Sciatic nerve (tissue), 2 donors: ENCODE measurements at places on chromosomes 7 and 10.

GRCh38 chr10:96596422-96597407 is 9.9 kb upstream of the TM9SF3 start:
- DNase-seq, result no peak

- DNase-seq, result no peak
Observed at GRCh38 chr7:19026888-19027287, 90.5 kb downstream of the TWIST1 start.

DNA sequence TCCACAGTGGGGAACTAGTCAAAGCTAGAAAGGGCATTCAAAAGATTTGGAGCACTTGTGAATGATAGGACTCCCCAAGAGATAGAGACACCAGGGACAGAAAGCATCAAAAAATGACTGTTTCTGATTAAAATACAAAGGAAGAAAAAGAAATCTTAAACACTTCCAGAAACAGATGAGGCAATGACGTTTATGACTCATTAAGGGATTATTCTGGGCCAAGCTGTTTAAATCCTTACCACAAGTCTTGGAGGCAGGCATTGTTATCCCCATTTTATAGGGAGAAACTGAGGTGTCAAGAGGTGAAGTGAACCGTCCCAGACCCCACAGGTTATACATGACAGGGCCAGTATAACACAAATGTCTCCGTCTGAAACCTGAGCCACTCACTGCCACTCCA is 68.3 kb upstream of the AMPH start:
- no peak for DNase-seq

DNA sequence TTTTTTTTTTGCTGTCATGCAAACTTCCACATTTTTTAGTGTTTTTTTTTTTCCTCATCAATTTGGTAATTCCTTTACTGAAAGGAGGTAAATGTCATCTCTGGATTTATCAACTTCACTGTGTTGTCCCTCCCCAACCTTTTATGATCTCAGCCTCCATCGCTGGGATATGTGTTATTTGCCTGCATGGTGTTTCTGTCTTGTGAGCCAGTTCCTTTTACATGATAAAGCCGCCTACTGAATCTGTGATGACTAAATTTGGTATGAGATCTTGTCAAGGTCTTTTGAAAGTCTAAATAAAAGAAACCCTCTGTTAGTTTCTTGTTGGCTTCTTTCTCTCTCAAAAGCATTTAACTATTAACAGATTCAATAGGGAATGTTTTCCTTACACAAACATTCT is 39.3 kb downstream of the TAS2R41 start:
- DNase-seq, result no peak

DNA sequence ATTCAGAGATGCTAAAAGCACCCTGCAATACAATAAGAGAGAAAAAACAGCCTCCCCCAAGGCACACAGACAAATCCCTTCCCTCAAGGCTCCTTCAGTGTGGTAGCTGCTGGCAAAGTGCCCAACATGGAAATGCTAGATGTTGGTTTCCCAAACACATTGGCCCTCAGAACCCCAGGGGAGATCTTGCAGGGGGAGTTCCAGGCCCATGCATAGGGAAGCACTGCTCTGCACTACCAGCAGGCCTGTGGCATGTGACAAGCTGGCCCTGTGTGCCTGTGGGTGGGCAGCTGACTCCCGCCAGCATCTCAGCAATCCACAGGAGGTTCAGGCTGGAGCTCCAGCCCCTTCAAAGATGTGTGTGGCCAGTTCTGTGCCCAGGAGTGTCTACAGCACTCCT is 16.8 kb upstream of the CSGALNACT2 start:
- no peak for DNase-seq

- DNase-seq, result no peak
Observed at GRCh38 chr10:102634686-102635085, 9.6 kb upstream of the TRIM8 start.

GRCh38 chr10:29543715-29544114 is 91.1 kb downstream of the SVIL start:
- no peak for DNase-seq

DNA sequence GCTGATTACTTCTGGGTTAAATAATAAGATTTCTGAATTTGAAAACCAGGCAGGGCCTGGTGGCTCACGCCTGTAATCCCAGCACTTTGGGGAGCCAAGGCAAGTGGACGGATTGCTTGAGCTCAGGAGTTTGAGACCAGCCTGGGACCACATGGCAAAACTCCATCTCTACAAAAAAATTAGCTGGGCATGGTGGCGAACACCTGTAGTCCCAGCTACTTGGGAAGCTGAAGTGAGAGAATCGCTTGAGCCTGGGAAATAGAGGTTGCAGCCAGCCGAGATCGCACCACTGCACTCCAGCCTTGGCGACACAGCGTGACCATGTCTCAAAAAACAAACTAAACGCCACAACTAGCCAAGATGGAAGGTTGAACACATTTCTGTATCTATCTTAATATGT is 3.5 kb downstream of the CYCS start:
- DNase-seq, result no peak
